Brain microvascular endothelial cell (primary cell): ENCODE measurements at places on chromosomes 16 and 17.

GRCh38 chr16:23859713-23860269, 24.0 kb downstream of the PRKCB start:
- DNase-seq: no peak

DNA sequence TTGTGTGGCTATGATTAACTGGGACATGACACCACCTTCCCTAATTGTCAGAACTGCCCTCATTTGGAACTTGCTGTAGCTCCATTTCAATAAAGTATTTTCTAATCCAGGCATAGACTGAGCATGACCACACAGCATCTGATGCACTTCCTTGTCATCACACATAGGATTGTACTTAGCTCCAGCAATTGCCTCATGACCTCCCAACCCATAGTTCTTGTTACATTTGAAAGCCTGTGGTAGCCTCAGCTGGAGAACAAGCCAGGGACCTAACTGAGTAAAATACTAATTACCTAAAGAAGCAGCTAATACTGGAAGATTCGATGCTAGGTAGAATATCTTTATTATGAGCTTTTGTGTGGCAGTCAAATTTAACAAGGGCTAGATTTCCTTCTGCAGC, 187.3 kb upstream of the KIF2B start:
- no peak for DNase-seq

DNA sequence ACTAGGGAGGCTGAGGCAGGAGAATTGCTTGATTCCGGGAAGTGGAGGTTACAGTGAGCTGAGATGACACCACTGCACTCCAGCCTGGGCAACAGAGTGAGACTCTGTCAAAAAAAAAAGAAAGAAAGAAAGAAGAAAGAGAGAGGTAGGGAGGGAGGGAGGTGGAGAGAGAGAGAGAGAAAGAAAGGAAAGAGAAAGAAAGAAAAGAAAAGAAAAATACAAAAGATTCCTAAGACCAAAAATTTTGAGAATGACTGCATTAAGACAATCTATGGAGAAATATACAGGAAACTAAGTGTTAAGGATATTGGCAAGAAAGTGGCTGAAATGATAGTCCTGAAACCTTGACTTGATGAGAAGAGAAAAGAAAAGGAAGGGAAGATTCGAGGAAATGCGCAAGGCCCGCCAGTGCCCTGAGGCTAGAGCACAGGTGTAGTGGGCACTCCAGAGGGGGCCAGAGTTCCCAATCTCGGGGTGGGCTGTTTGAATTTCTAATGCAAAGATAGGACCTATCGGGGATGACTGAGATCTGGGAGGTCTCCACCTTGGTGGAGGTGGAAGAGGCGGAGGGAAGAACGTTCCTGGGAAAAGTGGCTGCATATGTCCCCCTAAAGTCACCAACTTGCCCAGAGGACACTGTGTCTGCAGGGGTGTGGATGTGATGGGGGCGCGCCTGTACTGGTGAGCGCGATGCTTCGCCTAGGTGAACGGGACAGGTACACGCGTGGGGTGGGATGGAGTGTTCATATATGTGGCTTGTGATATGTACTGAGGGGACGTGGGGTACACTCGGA, 654 bp upstream of the SCNN1B start:
- no peak for DNase-seq

- no peak for DNase-seq
Measured at GRCh38 chr17:66713533-66714042, 121.3 kb upstream of the CACNG5 start.

DNA sequence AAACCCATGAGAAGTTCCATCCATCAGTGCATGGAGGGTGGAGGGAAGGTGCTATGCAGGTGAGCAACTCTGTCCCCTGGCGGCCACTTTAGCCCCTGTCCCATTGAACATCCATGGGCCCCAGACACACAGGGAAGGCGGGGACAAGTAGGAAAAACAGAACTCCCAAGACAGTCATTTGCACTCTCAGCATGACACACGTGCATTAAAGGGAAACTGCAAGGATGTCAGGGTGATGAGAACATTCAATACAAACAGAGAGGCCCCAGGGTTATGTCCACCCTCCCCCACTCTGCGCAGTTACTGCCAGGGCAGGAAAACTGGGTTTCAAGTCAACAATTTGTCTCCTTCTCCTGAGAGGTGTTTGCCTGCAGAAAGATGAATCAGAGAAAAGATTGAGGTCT, 44.0 kb upstream of the AKTIP start:
- peak; percentile 37 for DNase-seq

GRCh38 chr16:2500918-2501750, 12.6 kb upstream of the ATP6V0C start:
- peak; percentile 71 for DNase-seq

GRCh38 chr16:79288066-79288465, 312.5 kb downstream of the MAF start:
- no peak for DNase-seq
